ENCODE measurements at places on chromosomes 3 and 15. TPM values are rescaled to one million over a fixed set of nuclear protein-coding genes. Genes with fewer than 3 reads are reported as not detected.

- no peaks in the 10 kb centered on the region for H3K27me3 ChIP-seq
- peaks cover 4% of the 10 kb centered on the region for H3K36me3 ChIP-seq
- DNase-seq, result no peak
- no peak overlapping the region for H3K4me3 ChIP-seq
- no peak overlapping the region for H3K27ac ChIP-seq
- H3K4me1 ChIP-seq, result no peaks in the 10 kb centered on the region
Observed at GRCh38 chr3:120100711-120101110, 6.5 kb upstream of the GSK3B start.

DNA sequence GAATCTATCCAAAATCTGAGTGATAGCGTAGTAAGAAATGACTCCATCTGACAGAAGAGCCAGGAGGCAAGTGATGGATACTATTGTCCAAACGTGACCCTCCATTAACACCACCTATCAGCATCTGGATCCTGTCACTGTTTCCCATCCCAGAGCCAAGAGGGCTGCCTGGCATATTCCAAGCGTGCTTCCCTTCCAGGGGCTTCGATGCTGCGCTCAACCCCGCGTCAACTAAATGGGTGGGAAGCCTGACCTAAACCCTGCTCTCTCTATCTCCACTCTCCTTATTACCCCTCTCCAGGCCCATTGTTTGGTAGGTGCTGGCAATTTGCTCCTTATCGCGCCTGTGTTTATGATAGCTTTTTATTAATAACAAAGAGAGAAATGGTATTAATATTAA lies 83.2 kb downstream of the NR2F2 start:
- DNase-seq, result no peak
- 0 out of 2 replicates have a peak, but pooled peaks cover 3% of the 10 kb centered on the region for H3K4me1 ChIP-seq
- H3K36me3 ChIP-seq, result no peaks in the 10 kb centered on the region
- no peak overlapping the region for H3K4me3 ChIP-seq
- H3K27ac ChIP-seq, result no peak overlapping the region

DNA sequence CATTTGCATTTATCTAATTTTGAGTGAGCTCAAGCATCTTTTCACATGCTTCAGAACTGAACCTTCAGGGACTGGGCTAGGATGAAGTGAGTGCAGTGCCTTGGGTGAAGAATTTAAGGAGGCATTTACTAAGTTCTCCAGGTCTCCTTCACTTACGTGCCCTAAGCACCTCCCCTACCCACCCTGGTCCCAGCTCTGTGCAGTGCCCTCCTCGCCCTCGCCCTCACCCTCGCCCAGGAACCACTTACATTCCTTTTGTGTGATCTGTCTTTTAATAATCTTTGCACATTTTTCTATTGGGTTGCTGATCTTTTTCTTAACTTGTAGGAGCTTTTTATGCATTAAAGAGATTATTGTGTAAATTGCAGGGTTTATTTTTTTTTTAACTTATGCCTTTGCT lies 322.6 kb downstream of the THSD4 start:
- no peak overlapping the region for H3K27ac ChIP-seq
- no peaks in the 10 kb centered on the region for H3K36me3 ChIP-seq
- no peak overlapping the region for H3K4me3 ChIP-seq
- DNase-seq, result no peak
- no peaks in the 10 kb centered on the region for H3K27me3 ChIP-seq

- no peak overlapping the region for H3K27ac ChIP-seq
- no peak for DNase-seq
- no peaks in the 10 kb centered on the region for H3K36me3 ChIP-seq
Observed at GRCh38 chr3:16350597-16351318, 85.7 kb downstream of the OXNAD1 start.

- H3K4me1 ChIP-seq, result no peaks in the 10 kb centered on the region
- H3K27me3 ChIP-seq, result peaks cover 4% of the 10 kb centered on the region
- no peaks in the 10 kb centered on the region for H3K36me3 ChIP-seq
Observed at GRCh38 chr3:122200661-122201060, 17.2 kb downstream of the CASR start.

The NTRK3 gene
- total RNA-seq, result not detected
